Camera-type eye (tissue), 1 donor: ENCODE measurements at places on chromosomes 4 and X. TPM values are rescaled to one million over a fixed set of nuclear protein-coding genes. Genes with fewer than 3 reads are reported as not detected.

Gene TLL1
- total RNA-seq, result 23.9 TPM

Gene SPANXB1
- total RNA-seq, result not detected

Gene ANOS1
- total RNA-seq, result 49.4 TPM

Gene STOX2
- 40.6 TPM for total RNA-seq

Gene CXCL3
- total RNA-seq, result 1.5 TPM

Gene ARHGAP4
- total RNA-seq, result 37.3 TPM

Gene SSX1
- not detected for total RNA-seq

Gene ERVMER34-1
- total RNA-seq, result 0.60 TPM

Gene CXorf65
- total RNA-seq, result not detected

Gene SLC10A4
- 3.1 TPM for total RNA-seq

Gene CAPN6
- 67.9 TPM for total RNA-seq

Gene SSX4
- not detected for total RNA-seq
